ENCODE measurements at places on chromosomes 3 and 15.
A peak's percentile ranks its signal among the peaks of the same experiment; 100 is the strongest.

- DNase-seq, result no peak
Measured at GRCh38 chr3:79202471-79203143, 565.2 kb downstream of the ROBO1 start.

DNA sequence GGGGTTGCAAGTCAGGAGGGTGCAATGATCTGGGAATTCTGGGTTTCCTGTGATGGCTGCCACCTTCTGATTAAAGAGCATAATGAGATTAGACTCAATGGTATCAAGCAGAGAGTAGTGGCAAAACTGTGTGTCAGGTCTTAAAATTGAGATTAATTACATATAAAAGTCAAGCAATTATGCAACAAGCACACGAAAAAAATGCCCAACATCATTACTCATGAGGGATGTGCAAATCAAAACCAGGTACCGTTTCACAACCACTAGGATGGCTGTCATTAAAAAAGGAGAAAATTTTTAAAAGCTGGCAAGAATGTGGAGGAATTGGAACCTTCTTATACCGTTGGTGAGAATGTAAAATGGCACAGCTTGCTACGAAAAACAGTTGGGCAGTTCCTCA, 205.0 kb downstream of the OSBPL10 start:
- no peak for DNase-seq

DNA sequence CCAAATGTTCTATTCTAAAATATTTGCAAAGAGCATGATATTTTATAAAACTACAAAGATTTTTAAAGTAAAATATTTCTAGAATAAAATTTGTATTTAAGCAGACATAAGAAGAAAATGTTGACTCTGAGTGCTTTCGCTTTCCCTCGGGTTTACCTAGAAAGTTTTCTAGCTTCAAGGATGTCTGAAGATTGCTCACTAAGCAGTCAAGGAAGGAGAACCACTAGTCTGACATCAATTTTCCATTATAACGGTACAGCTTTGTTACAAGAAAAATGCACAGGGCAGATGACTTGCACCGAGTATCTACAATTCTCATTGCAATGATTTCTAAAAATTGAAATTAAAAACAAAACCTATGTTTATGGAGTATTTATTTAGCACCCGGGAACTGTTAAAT, 14.2 kb downstream of the GPR15 start:
- no peak for DNase-seq

- DNase-seq, result no peak
Measured at GRCh38 chr15:51185213-51186159, 90.8 kb upstream of the TNFAIP8L3 start.

- no peak for DNase-seq
Measured at GRCh38 chr15:76330080-76330680, 6.4 kb upstream of the ISL2 start.

- no peak for DNase-seq
Measured at GRCh38 chr15:49978121-49978520, 140.9 kb downstream of the ATP8B4 start.

GRCh38 chr3:14397940-14398796, 4.2 kb upstream of the SLC6A6 start:
- no peak for DNase-seq

DNA sequence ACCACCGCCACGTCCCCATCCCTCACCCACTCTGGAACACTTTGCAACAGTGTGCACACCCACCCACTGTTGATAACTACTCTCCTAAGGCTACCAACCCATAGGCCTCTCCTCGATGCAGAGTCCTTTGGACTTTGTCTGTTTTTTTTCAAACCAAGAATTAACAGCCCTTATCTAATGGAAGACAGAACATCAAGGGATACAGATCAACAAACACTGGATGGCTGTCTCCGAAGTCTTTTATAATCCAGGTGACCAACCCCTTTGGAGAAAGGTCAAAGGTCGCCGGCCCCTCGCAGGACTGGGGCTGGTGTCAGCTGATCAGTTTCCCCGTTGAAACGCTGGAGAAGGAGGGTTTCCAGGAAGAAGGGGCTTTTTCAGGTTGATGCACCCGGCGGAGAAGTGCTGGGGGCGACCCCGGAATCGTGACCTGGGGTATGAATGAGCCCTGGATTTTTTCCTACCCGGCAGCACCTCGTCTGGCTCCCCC, 532 bp downstream of the B4GALT4 start:
- peak; percentile 15 for DNase-seq

GRCh38 chr3:189953551-189953950, 167.1 kb downstream of the P3H2 start:
- no peak for DNase-seq
